ENCODE measurements at places on chromosomes 3 and 15.

DNA sequence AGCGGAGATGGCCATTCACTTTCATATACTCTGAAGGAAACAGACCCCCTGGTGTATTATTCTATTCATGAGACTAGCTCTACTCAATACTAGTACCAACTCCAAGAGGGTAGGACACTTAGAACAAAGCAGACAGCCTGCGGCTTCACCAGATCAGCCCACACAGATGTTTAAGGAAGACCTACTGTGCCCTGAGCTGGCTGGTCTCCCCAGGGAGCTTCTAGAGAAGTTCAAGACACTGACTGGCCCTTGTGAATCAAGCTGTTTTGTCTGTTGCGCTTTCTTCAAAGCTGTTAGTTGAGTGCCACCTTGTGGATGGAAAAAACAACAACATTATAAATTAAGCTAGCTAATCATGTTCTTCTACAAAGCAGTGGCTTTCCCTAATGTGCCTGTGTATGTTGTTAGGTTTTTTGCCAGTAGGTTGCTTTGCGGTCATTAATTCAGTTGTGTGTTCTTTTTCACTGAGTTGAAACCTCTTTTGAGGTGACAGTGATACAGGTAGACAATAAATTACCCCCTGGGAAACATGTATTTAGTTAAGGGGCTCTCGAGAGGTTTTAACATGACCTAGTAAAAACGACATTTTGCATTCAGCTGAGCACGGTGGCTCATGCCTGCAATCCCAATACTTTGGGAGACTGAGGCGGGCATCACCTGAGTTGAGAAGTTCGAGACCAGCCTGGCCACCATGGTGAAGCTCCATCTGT is 64.2 kb upstream of the MYZAP start:
- peak; percentile 97 for DNase-seq

DNA sequence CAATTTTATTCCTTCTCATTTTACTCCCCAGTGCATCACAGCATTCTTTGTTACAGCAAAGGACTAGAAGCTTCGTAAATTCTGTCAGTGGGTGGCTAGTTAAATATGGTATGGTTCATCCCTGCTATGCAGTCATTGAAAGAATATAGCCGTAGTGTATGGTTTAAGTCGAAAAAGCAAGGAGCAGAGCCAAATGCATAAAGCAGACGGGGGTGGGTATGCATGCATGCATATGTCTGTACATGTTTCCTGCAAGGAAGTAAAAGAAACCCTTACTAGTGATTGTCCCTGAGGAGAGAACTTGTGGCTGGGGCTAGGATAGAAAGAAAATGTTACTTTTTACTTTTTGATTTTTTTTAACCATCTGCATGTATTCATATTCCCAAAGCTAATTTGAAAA is 19.9 kb downstream of the RBP2 start:
- peak; percentile 65 for DNase-seq

- peak; percentile 52 for DNase-seq
These were observed 193.1 kb downstream of the SHQ1 start for GRCh38 chr3:72655131-72655551.

DNA sequence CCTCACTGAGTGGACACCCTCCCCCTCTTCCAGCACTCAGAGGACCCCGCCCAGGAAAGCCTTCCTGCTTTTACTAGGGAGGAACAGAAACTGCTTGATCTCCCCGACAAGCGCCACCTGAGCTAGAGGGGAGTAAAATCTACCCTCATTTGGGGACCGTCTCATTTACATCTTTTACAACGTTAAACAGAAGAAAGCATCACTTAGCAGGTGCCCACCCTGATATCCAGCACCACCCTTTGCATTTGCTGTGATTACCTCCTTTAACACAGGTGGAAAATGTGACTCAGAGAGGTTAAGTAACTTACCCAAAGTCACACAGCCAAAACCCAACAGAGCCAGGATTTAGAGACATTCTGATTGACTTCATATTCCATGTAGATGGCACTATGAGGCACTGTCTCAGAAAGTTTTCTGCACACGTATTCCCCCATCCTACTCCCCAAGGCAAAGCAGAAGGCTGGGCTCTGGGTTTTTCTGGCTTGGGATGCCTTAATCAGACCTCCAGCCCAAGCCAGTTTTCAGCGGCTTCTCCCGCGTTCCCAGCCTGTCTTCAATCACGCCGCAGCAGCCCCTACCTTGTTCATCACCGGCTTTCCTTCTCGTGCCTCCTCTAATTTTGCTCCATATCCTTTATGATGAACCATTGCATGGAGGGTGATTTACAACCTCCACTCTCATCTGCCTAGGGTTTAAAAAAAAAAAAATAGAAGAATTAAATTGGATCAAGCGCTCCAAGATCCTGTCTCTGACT is 314.6 kb upstream of the PROK2 start:
- DNase-seq: no peak

GRCh38 chr3:169264711-169265110 is 398.8 kb downstream of the MECOM start:
- DNase-seq: peak; percentile 95

DNA sequence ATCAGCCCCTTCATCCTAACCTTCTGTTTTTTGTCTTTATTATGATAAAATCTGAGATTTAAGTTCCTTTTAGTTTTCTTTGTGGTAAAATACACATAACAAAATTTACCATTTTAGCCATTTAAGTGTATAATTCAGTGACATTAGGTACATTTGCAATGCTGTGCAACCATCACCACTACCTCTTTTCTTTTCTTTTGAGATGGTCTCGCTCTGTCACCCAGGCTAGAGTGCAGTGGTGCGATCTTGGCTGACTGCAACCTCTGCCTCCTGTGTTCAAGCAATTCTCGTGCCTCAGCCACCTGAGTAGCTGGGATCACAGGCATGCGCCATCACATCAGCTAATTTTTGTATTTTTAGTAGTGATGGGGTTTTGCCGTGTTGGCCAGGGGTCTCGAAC is 6.2 kb upstream of the RAB11A start:
- no peak for DNase-seq

GRCh38 chr3:139123377-139124095 is 78.8 kb upstream of the PRR23C start:
- peak; percentile 4 for DNase-seq

- DNase-seq: peak; percentile 71
These were observed 51.9 kb upstream of the PFN2 start for GRCh38 chr3:150022381-150023238.

- no peak for DNase-seq
These were observed 188.7 kb downstream of the PYDC2 start for GRCh38 chr3:191649626-191650025.

- no peak for DNase-seq
These were observed 97.2 kb downstream of the SEMA5B start for GRCh38 chr3:122930063-122930997.

DNA sequence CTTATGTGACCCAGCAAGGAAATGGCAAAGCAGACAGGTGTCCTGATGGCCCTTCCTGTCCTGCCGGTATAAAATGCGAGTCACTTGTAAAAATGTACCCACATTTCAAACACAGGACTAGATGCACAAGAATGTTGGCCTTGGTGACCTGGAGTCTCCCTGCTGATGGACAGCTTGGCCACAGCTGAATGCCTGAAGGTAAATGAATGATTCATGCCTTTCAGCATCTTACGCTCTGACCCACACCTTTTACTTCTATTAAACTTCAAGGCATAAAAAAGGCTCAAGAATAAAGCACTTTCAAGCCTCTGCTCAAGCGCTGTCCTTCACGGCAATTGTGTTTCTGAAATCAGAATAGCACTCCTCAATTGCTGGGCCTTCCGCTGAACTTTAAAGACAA is 228.0 kb upstream of the SLCO3A1 start:
- no peak for DNase-seq

GRCh38 chr3:88534534-88534933 is 384.8 kb downstream of the C3orf38 start:
- DNase-seq: no peak

DNA sequence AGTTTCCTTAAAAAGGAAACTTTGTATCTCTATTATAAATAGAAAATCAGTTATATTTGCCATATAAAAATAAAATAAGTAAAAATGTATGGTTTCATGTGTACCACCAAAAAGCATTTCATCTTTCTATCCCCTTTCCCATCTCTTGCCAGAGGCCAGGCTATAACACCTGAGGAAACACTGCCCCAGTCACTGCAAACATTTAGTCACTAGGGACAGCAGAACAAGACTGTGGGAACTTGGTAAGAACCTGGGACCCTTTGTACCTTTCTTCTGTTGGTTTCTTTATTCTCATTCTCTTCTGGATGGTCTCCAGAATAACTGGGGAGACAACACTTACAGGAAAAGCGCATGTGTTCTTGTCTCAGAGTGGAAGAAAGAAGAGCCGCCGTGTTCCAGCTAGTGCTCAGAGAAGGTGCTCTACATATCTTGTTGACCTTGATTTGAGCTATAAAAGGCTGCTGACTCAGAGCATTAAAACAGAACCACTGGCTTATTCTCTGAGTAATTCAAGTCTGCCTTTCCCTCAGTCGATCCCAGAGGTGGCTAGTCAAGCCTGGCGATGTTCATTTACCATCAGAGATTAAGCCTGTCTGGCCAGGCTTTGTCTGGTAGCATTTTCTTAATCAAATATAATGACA is 361.6 kb downstream of the RBMS3 start:
- no peak for DNase-seq

GRCh38 chr3:21273259-21274025 is 477.6 kb downstream of the ZNF385D start:
- no peak for DNase-seq

DNA sequence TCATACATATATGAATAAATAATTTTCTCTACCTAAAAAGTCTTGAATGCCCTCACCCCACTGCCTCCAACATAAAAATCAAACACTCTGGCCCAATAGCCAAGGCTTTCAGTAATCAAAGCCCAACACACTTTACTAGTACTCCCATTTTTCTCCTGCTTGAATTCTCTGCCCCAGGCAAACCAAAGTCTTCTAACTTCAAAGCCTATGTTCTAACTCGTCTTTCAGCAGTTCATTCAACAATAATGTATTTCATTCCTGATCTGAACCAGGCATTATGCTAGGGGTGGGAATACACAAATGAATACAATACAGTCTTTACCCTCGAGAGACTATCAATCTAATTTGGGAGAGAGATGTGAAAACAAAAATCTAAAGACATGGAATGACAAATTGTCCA is 11.4 kb upstream of the ZNF592 start:
- DNase-seq: no peak

DNA sequence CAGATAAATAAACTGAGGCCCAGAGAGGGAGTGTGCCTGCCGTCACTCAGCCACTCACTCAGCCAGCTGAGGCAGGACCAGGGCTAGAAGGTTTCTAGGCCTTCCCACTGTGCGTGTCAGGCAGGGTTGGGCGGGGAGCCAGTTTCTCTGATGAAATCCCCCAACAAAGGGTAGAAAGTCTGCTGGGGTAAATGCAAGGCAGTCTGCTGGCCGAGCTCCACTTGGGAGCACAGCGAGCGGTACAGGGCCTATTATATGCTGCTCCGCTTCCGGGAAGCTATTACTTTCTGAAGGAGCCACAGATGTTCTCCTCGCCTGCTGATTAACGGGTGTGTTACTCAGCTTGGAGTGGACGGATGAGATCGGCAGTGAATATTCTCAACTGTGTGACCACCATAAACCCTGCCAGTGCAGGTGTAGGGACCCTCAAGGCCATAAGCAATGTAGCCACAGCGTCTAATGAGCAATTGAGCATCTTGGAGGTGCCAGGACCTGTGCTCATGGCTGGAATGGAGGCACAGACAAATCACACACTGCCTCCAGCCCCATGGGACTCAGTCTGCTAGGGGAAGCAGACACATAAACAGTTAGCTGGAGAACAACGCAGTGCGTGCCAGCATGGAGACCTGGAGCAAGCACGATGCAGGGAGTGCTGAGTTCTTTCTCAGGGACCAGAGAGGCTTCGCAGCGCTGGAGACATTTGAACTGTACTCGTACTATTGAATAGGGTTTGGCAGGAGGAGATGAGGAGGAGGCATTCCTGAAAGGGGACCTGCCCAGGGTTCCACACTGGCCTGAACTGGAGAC is 42.1 kb downstream of the CORO2B start:
- DNase-seq: peak; percentile 97

- no peak for DNase-seq
These were observed 58.2 kb downstream of the MEX3B start for GRCh38 chr15:81987628-81988027.

- peak; percentile 69 for DNase-seq
These were observed 298.3 kb downstream of the MEX3B start for GRCh38 chr15:81747482-81747881.

DNA sequence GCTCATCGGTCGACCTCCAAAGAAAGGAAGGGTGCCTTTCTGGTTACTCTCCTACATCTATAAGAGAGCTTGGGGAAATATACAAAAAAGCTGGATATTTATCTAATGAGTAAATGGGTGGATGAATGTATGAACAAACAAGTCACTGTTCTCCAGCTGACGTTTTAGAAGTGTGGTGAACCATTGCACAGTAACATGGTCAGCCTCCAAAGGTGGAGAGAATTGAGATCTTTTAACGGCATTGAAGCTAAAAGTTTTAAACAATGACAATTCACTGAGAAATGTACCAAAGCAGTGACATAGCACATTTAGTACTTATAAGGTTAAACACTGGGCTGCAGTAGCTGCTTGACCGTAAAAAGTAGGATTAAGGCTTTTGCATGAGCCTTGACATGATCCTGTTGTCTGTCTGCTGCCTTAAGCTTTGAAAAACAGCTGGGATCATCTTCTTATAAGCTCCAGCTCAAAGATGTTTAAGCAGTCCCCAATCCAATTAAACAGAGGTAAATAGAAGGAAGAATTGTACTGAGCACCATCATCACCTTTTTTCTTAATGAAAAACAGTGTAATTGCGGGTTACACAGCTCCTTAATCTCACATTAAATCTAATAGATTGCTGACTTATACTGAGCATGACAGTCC is 222.9 kb downstream of the WDR72 start:
- peak; percentile 63 for DNase-seq

DNA sequence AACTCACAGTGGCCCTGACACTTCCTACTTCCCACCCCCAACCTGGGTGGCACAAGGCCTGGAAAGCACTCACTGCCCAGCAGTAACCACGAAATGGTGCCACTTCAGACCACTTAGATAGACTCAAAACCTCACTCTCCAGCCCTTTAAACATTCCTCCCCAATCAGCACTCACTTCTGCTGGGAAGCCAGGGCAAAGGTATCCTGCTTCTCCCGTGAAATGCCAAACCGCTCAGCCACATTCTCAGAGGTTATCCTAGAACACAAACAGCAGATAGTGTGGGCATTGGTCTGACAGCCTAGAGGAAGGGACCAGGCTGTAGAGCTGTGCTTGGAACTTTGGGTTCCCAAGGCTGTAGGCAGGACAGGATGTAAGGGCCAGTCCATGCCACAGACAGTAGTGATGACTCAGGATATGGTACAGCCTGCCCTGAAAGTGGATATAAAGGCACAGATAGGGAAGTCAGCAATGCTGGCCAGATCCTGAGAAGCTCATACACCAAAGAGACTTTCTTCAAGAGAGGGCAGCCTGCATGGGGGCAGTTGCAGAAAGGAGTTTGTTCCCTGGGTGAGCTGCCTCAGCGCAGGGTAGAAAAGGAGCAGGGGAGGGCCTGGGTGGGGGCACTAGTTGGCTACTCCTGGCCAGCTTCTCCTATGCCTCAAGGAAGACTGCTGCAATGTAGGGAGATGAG is 9.2 kb downstream of the ACAA1 start:
- no peak for DNase-seq

- DNase-seq: no peak
These were observed 56.8 kb downstream of the WNT7A start for GRCh38 chr3:13822871-13823585.

Measured in NCI-H69 (cell line).